NCI-H1048 (cell line): ENCODE measurements at places on chromosomes 12 and 14.
A peak's percentile ranks its signal among the peaks of the same experiment; 100 is the strongest.

- DNase-seq, result no peak
Measured at GRCh38 chr14:91041450-91041849, 19.0 kb downstream of the RPS6KA5 start.

GRCh38 chr14:103735815-103736545 lies 20.4 kb downstream of the ZFYVE21 start:
- no peak for DNase-seq

DNA sequence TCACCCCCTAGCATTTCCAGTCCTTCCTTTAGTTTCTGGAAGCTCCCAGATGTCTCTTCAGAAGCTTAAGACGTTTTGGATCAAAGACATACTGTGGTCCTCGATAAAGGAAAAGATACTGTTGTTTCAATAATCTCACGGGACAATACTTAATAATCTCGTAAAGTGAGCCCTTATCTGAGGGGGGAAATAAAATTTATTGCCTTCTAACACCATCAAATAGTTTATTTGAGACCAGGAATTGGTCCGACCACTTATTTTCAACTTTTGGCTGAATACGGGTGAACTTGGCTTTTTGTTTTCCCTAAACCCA lies 640 bp upstream of the G2E3 start:
- DNase-seq, result no peak

DNA sequence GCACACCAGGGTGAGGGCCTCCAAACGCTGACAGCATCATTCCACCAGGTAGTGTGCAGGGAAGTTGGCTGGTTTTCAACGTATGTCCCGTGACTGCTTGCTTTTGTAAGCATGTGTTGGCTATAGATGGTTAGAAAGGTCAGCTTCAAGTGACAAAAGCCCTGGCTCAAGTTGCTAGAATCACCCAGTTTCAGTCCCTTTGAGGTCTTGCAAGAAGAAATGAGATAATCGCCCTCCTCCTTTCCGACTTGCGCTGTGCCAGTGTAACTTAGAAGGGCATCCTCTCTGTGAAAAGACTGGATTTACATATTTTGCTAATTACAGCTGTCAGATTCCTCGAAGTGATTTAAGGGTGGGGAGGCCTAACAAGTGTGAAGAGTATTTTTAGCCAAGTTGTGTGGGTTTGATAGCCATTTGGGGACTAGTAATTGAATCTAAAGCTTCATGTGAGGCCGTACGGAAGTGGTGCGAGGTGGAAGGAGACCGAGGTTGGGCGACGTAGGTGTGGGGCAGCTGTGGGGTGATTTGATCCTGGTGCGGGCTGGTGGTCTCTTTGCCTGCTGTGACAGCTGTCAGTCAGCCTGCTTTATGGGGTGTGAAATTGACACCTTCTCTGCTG lies 94.7 kb downstream of the CHST11 start:
- DNase-seq, result no peak

GRCh38 chr12:123532808-123533649 lies 490 bp downstream of the RILPL1 start:
- DNase-seq, result peak; percentile 18

- no peak for DNase-seq
Measured at GRCh38 chr12:53825246-53826081, 73.7 kb upstream of the CISTR start.

DNA sequence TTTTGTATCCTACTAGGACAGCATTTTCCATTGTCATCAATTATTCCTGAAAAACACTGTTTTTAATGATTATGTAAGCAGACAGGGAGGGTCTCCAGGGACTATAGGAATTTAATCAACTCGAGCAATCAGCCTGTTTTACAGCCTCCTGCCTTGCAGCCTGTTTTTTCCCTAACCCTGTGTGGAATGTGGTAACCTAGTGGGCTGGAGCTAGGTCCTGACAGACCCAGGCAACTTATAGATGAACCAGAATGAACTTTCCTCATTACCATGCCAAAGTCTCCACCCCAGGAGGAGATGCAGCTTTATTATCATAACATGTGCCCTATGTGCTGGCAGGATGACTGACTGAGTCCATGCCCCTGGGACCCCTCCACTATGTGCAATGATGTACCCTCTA lies 375.1 kb downstream of the BMP4 start:
- DNase-seq, result no peak

DNA sequence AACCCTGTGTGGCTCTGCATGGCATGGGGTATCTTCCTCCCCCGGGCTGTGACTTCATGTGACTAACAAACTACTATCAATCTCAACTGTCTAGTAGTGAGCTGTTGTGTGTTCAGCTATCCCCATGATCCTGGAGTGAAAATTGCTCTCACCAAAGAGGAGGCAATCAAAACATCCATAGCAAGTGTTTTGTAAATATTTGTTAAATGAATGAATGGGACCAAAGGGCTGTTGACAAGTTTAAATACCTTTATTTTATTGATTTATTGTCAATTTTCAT lies 138.1 kb upstream of the CPM start:
- DNase-seq, result no peak

- peak; percentile 37 for DNase-seq
Measured at GRCh38 chr12:77064896-77065360, 441 bp downstream of the E2F7 start.

GRCh38 chr12:12714276-12715021 lies 2.7 kb upstream of the CDKN1B start:
- no peak for DNase-seq

DNA sequence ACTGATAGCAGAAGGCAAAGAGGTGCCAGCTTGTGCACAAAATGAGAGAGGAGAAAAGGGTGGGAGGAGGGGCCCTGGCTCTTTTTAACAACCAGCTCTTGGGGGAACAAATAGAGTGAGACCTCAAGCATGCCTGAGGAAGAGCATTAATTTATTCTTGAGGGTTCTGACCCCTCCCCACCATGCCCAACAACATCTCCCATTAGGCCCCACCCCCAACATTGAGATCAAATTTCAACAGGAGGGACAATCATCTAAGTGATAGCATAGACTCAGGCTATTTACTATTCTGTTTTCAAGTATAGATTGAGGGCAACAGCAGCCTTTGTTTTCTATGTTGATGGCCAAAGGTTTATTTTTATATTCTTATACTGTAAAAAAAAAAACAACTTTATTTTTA lies 59.7 kb downstream of the FUT8 start:
- no peak for DNase-seq

DNA sequence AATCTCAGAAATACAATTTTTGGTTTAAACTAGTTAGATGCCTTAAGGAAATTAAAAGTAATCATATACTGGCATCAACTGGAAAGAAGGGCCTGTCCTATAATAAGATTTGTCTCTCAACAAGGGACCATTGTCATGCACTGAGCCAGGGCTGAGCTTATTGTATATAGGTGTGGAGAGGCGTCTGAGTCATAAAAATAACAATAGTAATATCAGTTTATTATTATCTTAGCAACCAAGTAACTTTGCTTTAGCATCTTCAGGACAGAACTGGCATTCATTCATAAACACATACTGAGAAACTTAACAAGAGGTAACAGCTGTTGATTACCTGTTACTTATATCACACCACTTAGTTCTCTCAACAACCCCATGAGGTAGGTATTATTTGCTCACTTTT lies 7.1 kb downstream of the KRT75 start:
- no peak for DNase-seq

- no peak for DNase-seq
Measured at GRCh38 chr14:90266441-90267154, 10.2 kb downstream of the PSMC1 start.

GRCh38 chr12:48796976-48797375 lies 8.1 kb upstream of the ADCY6 start:
- DNase-seq, result no peak

- DNase-seq, result no peak
Measured at GRCh38 chr12:87599459-87599858, 429.7 kb downstream of the C12orf50 start.

DNA sequence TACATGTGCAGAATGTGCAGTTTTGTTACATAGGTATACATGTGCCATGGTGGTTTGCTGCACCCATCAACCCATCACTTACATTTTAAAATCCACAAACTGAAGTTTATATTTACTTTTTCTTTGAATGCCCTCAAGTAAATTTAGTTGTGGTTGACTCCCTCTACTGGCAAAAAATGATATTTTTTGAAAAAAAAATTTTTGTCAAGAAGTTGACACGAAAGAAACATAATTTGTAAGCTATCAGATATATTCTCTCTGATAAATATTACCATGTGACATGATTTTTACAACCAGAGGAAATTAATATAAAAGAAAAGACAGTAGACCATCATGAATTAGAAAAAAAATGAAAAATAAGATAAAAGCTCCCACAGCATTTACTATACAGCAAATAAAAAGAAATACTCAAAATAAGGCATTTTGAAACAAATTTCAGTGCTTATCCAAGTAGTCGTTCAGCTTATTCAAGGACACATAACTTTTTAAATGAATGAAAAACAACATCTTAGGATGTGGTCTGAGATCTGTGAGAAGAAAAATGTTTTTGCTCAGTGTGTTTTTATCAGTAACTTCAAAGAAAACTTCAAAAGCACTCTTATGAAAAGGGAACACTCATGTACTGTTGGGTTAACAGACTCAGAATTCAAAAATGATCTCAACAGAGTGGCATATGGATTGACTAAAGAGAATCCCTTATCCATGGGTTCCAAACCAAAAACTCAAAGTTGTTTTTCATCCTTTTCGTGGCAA lies 30.0 kb upstream of the GRIP1 start:
- DNase-seq, result no peak

DNA sequence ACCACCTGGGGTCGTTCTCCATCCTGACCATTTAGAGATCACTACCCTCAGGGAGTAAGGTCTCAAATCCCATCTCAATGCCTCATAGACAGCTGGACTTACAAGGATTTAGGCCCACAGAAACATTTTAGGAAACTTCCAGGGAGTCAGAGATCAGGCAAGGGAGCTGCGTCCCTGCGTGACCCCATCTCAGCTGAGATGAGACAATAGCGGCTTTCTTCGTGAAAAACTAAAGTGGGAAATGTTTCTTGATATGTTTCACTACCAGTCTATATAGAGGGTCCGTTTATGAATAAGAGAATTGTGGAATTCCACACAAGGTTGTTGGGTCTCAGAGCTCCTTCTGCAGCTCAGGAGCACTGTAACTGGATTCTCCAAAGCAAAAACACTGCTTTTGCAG lies 105.1 kb downstream of the VCPKMT start:
- DNase-seq, result no peak

GRCh38 chr12:87995581-87996178 lies 33.5 kb downstream of the C12orf50 start:
- DNase-seq, result peak; percentile 17

- DNase-seq, result peak; percentile 21
Measured at GRCh38 chr14:47278233-47278842, 397.1 kb downstream of the MDGA2 start.

DNA sequence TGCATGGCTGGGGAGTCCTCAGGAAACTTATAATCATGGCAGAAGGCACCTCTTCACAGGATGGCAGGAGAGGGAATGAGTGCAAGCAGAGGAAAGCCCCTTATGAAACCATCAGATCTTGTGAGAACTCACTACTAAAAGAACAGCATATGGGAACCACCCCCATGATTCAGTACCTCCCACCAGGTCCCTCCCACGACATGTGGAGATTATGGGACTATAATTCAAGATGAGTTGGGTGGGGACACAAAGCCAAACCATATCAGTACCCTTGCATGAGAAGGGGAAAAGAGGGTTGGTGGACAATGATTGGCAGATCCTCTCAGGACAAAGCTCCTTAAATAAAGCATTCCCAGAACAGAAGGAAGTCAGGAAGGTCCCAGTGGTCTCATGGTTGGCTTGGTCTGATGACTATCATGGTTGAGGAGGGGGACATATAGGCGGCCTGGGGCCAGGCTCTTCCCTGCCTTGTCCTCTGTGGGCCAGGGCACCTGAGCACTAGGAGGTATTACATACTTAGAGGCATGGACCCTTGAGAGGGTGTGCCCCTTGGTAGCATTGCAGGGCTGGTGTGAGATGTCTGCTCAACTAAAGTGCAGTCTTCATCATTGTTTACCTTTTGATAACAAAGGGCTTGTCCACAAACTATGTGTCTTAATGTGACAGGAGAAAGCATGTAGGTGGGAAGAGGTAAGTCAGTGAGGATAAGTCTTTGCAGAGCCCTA lies 22.2 kb downstream of the HSD17B6 start:
- DNase-seq, result no peak

DNA sequence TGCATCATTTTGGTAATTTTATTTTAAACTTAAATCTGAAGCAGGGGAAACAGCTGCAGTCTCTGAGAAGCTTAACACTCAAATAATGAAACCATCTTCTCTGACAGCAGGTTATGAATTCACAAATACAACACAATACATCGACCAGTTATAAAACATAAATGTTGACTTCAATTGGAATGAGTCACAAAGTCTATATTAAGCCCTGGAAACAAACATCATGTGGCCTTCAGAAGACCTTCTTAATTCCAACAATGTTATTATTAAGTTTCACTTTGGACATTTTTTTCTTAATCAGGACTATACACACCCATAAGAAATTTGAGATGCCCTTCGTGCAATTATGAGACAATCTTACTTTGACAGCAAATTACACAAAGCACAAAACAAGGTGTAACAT lies 68.9 kb downstream of the CEP128 start:
- no peak for DNase-seq

DNA sequence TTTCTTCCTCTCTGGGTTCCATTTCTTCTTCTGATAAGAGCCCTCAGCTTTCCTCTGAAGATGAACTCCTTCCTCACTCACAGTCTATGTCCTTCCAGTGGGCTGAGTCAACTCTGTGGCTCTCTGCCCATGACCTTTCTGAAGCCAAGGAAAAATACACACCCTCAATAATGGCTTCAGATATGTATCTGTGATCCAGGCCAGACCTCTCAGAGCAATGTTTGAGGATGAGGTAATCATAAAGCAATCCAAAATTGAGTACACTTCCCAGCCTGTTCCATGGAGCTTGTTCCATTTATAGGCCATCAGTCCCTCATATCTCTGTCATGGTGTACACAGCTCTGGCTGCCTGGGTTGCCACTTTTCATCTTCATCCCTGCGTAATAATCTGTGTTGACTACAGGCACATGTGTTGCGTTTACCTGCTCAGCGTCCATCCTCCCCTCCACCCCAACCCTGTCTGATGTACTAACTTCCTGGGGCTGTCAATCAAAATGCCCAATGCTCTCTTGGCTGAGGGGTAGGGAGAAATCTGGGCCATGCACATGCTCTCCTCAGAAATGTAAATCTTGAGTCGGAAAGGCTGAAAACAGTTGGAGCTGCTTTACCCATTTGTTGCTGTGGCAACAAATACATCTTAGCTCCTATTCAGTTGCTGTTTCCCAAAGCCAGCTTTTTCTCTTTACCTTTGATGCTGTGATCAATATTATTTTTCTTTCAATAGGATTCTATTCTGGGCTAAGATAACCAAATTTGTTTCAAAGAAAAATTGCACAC lies 377.8 kb upstream of the TMEM132C start:
- DNase-seq, result no peak

DNA sequence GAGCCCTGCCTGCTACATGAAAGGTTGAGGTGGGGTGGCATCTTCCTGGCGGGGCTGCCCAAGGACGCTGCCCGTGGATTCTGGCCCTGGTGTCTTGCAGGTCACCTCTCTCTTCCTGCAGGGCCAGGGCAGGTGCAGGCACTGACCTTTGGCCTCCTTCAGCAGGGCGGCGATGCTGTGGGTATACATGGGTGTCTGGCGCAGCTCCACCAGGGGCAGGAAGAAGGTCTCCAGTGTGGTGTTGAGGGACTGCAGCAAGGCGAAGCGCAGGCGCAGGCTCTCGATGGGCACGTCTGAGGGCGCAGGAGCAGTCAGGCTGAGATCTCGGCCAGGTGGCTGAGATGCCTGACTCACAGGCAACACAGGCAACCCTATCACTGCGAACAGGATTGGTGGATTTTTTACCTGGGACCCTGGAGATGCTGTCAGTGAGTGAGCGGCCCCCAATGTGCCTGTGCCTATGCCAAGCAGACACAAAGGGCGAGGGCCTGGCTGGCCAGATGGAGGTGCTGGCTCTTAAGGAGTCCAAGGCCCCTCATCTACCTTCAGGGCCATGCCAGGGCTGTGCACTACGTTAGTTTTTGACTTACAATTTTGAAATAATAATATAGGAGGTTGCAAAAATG lies 45.7 kb downstream of the TRAFD1 start:
- no peak for DNase-seq
